ENCODE measurements at places on chromosomes 1 and 21.

DNA sequence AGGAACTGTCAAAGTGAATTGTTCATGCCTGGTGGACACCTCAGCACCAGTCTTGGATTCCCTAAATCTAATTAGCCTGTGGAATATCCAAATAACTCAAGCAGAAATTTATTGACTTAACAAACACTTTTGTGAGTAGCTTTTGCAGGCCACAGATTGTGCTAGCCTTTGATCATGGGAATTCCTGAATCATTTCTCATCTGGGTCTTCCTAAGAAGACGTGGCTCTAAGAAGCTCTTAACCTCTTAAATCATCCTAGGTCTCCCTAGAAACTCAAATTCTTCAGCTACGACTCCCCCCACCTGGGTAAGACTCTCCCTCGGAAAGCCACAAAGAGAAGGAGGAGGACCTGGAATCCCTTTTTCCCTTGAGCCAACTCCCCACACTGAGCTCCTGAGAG, 53.8 kb upstream of the PSEN2 start:
- no peak for DNase-seq

- DNase-seq: no peak
These were observed 8.8 kb upstream of the INSL5 start for GRCh38 chr1:66809736-66810326.

- no peak for DNase-seq
These were observed 137.1 kb downstream of the LIPI start for GRCh38 chr21:14073615-14074014.

- DNase-seq: no peak
These were observed 10.0 kb upstream of the C1orf115 start for GRCh38 chr1:220680085-220680687.

DNA sequence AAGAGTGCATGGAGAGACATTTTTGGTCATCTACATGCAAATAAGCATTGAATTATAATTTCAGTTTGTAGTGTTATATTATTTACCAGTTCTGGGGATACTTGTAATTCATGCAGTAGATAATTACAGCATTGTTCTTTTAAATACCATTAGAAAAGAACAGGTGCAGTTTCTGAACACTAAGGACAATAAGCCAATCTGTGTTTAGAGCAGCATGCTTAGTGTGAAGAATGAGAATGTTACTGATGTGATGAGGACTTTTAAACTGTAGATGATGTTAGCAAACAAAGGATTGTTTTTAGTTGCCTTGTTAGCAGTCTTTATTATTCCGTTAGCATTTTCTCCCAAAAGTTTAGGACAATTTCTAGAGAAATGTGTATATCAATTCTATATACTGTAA, 348.3 kb downstream of the BRINP3 start:
- no peak for DNase-seq

- DNase-seq: no peak
These were observed 383.3 kb upstream of the PKN2 start for GRCh38 chr1:88300752-88301263.

GRCh38 chr1:39828734-39829133, 40.1 kb upstream of the BMP8B start:
- no peak for DNase-seq

Measured in LNCaP clone FGC (cell line).